ENCODE measurements at places on chromosomes 5 and 9. TPM values are rescaled to one million over a fixed set of nuclear protein-coding genes. Genes with fewer than 3 reads are reported as not detected.

Gene INSL6
- total RNA-seq: not detected

DNA sequence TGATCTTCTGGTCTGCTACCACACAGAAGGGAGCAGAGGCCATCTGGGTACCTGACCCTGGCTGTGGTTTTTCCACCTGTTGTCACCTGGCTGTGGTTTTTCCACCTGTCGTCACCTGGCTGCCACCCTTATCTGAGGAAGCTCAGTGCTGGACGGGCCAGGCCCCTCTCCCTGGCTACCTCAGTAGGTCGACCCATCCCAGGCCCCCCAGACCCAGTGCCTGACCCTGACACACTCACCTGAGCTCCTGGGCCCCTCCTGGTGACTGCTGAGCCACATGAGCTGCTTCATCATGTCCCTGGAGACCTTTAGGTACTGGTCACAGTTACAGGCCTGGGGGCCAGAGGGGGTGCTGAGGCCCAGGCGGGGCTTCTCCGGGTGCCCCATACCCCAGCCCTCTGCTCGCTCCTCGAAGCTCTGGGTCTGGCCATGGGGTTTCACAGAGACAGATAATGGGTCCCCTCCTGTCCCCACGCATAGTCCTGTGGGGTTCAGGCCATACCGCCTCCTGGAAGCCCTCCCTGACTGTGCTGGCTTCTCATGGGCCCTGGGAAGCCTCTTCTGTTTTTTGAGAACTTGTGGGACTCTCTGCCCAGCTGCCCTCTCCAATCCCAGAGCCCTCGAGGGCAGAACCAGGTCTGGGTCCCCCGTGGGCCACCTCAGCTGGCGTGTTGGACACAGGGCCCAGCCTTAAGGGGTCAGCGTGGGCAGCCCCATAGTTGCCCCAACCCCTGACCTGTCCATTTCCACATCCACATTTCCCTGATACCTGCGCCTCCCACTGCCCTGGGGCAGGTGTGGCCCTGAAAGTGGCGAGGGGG, 7.5 kb upstream of the NRARP start:
- no peak for DNase-seq

GRCh38 chr5:2817031-2817603, 65.6 kb upstream of the IRX2 start:
- no peak for DNase-seq

Gene LHX2
- total RNA-seq: not detected

Gene TYRP1
- total RNA-seq: 57.4 TPM
